ENCODE measurements at places on chromosomes 12 and 14.

- no peak for DNase-seq
Observed at GRCh38 chr14:76647697-76648298, 113.5 kb upstream of the VASH1 start.

- DNase-seq: no peak
Observed at GRCh38 chr12:607541-608001, 55.7 kb downstream of the NINJ2 start.

DNA sequence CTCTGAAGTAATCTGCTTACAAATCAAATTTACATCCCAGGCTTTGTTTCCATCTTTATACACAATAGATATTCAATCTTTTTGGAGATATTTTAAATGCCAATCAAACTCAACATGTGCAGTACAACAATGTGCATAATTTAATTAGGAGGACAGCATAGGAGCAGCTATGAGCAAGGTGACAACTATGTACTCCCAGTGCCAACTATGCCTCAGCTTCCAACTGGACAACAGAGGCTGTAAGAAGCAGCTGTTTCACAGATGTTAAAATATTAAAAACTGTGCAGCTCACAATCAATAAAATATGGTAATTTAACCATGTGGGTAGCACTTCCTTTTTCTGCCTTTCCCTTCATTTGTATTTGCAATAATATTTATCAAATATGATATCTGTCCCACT, 99.9 kb downstream of the ST8SIA1 start:
- DNase-seq: no peak

- DNase-seq: no peak
Observed at GRCh38 chr12:22046968-22047390, 961 bp downstream of the CMAS start.

GRCh38 chr14:28770061-28770460, 3.5 kb downstream of the FOXG1 start:
- DNase-seq: no peak

GRCh38 chr12:11684393-11684792, 34.9 kb downstream of the ETV6 start:
- no peak for DNase-seq

- DNase-seq: no peak
Observed at GRCh38 chr12:94141892-94142291, 6.5 kb upstream of the PLXNC1 start.

- DNase-seq: peak; percentile 91
Observed at GRCh38 chr14:102508410-102508773, 1.2 kb downstream of the ANKRD9 start.

- no peak for DNase-seq
Observed at GRCh38 chr14:64947710-64948611, 5.4 kb upstream of the GPX2 start.

GRCh38 chr14:102659797-102660196, 67.3 kb downstream of the RCOR1 start:
- no peak for DNase-seq

GRCh38 chr12:29551812-29552211, 54.3 kb upstream of the OVCH1 start:
- DNase-seq: no peak

All from colonic mucosa (tissue), 4 donors.